ENCODE measurements at places on chromosomes 6 and 20. TPM values are rescaled to one million over a fixed set of nuclear protein-coding genes. Genes with fewer than 3 reads are reported as not detected.

GRCh38 chr6:103409475-103409874 is 1450.2 kb downstream of the HACE1 start:
- no peaks in the 10 kb centered on the region for H3K4me1 ChIP-seq
- H3K27me3 ChIP-seq = no peaks in the 10 kb centered on the region
- no peak for DNase-seq
- no peak overlapping the region for H3K4me3 ChIP-seq
- H3K27ac ChIP-seq = no peak overlapping the region

GRCh38 chr6:108591040-108591816 is 30.5 kb downstream of the FOXO3 start:
- no peak overlapping the region for H3K27ac ChIP-seq
- H3K27me3 ChIP-seq = no peaks in the 10 kb centered on the region
- no peak for DNase-seq
- H3K36me3 ChIP-seq = 0 out of 2 replicates have a peak, but pooled peaks cover 2% of the 10 kb centered on the region

- no peak overlapping the region for H3K27ac ChIP-seq
- peaks cover 2% of the 10 kb centered on the region for H3K4me1 ChIP-seq
- no peaks in the 10 kb centered on the region for H3K27me3 ChIP-seq
Observed at GRCh38 chr6:75486850-75487518, 6.6 kb downstream of the FILIP1 start.

- no peaks in the 10 kb centered on the region for H3K36me3 ChIP-seq
- H3K27me3 ChIP-seq = no peaks in the 10 kb centered on the region
- no peak for DNase-seq
- no peak overlapping the region for H3K4me3 ChIP-seq
- no peaks in the 10 kb centered on the region for H3K4me1 ChIP-seq
- H3K27ac ChIP-seq = no peak overlapping the region
Observed at GRCh38 chr6:51857134-51857533, 230.3 kb downstream of the PKHD1 start.

DNA sequence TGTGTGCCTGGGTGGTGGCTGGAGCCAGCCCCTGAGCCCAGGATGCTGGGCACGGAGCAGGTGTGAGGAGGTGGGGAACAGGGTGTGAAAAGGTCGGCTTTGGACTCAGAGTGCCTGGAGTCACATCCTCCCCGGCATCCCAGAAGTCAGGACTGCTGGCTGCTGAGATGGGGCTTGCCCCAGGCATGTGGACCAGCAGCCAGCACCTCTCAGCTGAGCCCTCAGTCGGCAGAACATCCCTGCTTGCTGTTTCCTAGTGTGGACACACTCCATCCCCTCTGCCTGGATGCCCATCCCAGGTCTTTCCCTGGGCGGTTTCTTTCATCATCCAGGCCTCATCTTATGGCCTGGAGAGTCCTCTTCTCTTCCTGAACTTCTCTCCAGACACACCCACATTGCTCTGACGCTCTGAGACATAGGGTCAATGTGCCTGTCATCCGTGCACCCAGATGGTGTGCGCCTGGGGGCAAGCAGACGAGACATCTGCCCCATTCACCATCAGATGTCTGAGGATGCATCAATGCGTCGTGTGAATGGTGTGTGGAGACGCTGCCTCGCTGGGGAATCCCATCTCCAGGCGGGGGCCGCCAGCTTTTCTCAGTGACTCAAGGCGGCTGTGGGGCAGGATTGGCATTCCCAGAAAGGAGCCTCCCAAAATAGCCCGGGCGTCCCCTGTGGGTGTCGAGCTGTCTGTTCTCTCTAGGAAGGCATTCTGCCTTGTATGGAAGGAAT is 104.2 kb downstream of the SYCP2 start:
- no peak overlapping the region for H3K4me3 ChIP-seq
- no peaks in the 10 kb centered on the region for H3K4me1 ChIP-seq
- no peaks in the 10 kb centered on the region for H3K36me3 ChIP-seq
- H3K27ac ChIP-seq = no peak overlapping the region

- H3K36me3 ChIP-seq = no peaks in the 10 kb centered on the region
- no peak overlapping the region for H3K27ac ChIP-seq
- H3K27me3 ChIP-seq = no peaks in the 10 kb centered on the region
- no peak for DNase-seq
- H3K4me1 ChIP-seq = peaks cover 33% of the 10 kb centered on the region
- H3K4me3 ChIP-seq = no peak overlapping the region
Observed at GRCh38 chr6:22325481-22325880, 28.6 kb upstream of the PRL start.

- H3K36me3 ChIP-seq = no peaks in the 10 kb centered on the region
- no peak overlapping the region for H3K27ac ChIP-seq
- no peak for DNase-seq
- H3K27me3 ChIP-seq = no peaks in the 10 kb centered on the region
- no peaks in the 10 kb centered on the region for H3K4me1 ChIP-seq
Observed at GRCh38 chr6:122696853-122697252, 82.7 kb upstream of the FABP7 start.

GRCh38 chr6:146423452-146423851 is 120.2 kb upstream of the RAB32 start:
- H3K4me3 ChIP-seq = no peak overlapping the region
- H3K27me3 ChIP-seq = no peaks in the 10 kb centered on the region
- H3K4me1 ChIP-seq = no peaks in the 10 kb centered on the region
- no peak overlapping the region for H3K27ac ChIP-seq
- H3K36me3 ChIP-seq = no peaks in the 10 kb centered on the region

DNA sequence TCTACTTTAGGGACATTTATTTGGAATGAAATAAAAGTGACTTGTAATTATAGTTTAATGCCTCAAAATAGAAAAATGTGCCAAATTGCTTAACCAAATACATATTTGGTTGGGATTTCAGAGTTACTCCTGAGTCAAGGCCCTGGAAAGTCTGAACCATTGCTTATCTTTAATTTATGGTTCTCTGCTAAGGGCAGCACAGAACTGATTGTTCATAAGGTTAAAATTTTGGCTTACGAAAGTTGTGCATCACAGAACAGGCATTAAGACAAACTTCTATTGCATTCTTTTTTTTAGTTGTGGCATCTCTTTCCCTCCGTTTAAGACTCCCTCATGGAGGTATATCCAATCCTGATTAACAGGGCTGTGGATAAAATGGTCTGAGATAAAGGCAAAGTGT is 92.2 kb upstream of the TENT5A start:
- no peaks in the 10 kb centered on the region for H3K27me3 ChIP-seq
- no peak overlapping the region for H3K4me3 ChIP-seq
- no peaks in the 10 kb centered on the region for H3K4me1 ChIP-seq
- H3K36me3 ChIP-seq = no peaks in the 10 kb centered on the region
- H3K27ac ChIP-seq = no peak overlapping the region
- DNase-seq = no peak

GRCh38 chr20:20036756-20037155 is 15.5 kb downstream of the CRNKL1 start:
- peaks cover 4% of the 10 kb centered on the region for H3K4me1 ChIP-seq
- H3K4me3 ChIP-seq = no peak overlapping the region
- H3K36me3 ChIP-seq = peaks cover 77% of the 10 kb centered on the region
- DNase-seq = no peak
- H3K27me3 ChIP-seq = no peaks in the 10 kb centered on the region

DNA sequence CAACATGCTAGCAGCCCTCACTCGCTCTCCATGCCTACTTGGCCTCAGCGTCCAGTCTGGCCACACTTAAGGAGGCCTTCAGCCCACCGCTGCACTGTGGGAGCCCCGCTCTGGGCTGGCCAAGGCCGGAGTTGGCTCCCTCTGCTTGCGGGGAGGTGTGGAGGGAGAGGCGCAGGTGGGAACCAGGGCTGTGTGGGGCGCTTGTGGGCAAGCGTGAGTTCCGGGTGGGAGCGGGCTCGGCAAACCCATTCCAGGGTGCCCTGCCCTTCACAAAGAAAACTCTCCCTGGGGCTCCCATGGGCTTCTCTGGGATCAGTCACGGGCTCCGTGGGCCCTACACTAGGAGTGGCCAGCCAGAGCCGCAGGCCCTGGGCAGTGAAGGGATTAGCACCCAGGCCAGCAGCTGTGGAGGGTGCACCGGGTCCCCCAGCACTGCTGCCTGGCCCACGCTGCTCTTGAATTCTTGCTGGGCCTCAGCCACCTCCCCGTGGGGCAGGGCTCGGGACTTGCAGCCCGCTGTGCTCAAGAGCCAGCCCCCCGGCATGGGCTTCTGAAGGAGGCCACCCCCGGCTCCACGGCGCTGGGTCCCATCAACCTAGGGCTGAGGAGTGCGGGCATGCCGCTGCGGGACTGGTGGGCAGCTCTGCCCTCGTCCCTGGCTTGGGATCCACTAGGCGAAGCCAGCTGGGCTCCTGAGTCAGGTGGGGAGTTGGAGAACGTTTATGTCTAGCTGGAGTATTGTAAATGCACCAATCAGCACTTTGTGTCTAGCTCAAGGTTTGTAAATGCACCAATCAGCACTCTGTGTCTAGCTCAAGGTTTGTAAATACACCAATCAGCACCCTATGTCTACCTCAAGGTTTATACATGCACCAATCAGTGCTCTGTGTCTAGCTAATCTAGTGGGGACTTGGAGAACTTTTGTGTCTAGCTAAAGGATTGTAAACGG is 273.6 kb upstream of the SULF2 start:
- DNase-seq = no peak
- no peaks in the 10 kb centered on the region for H3K27me3 ChIP-seq

GRCh38 chr6:116666869-116667268 is 1.7 kb downstream of the ZUP1 start:
- H3K27ac ChIP-seq = no peak overlapping the region
- H3K4me3 ChIP-seq = peak overlapping the region; percentile 21
- peaks cover 9% of the 10 kb centered on the region for H3K4me1 ChIP-seq
- H3K27me3 ChIP-seq = 0 out of 2 replicates have a peak, but pooled peaks cover 2% of the 10 kb centered on the region
- H3K36me3 ChIP-seq = no peaks in the 10 kb centered on the region

GRCh38 chr6:149889326-149889725 is 8.6 kb downstream of the RAET1E start:
- no peak for DNase-seq
- H3K4me3 ChIP-seq = no peak overlapping the region
- H3K27me3 ChIP-seq = no peaks in the 10 kb centered on the region
- no peaks in the 10 kb centered on the region for H3K36me3 ChIP-seq
- H3K4me1 ChIP-seq = no peaks in the 10 kb centered on the region
- H3K27ac ChIP-seq = no peak overlapping the region

DNA sequence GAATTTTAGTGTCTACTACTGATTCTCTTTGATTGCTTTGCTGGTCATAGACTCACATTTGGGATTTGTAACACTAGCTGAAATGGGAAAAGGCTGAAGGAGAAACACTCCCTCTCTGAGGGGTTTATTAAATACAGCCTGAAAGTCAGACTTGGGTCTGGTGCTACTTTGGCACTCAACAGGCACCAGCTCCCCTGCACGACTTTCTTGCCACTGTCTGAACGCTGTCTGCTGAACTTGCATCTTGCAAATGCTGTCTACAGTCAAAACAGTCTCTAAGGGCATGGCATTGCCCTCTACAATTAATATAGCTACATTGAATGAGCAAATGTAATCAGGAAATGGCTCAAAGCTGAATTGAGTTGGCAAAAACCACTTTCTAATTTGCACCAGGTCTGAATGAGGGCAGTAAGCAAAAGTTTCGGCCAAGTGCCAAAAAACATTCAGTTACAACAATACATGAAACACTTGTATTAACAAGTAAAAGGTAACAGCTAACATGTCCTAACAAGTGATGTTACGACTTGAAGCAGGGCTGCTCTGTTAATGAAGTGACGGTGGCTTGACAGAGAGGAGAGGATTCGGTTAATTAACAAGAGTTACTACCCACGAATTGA is 119.5 kb downstream of the FOXC1 start:
- peak overlapping the region; percentile 60 for H3K27ac ChIP-seq
- H3K4me1 ChIP-seq = peaks cover 16% of the 10 kb centered on the region
- no peak for DNase-seq
- H3K36me3 ChIP-seq = 0 out of 2 replicates have a peak, but pooled peaks cover 3% of the 10 kb centered on the region
- H3K4me3 ChIP-seq = no peak overlapping the region

DNA sequence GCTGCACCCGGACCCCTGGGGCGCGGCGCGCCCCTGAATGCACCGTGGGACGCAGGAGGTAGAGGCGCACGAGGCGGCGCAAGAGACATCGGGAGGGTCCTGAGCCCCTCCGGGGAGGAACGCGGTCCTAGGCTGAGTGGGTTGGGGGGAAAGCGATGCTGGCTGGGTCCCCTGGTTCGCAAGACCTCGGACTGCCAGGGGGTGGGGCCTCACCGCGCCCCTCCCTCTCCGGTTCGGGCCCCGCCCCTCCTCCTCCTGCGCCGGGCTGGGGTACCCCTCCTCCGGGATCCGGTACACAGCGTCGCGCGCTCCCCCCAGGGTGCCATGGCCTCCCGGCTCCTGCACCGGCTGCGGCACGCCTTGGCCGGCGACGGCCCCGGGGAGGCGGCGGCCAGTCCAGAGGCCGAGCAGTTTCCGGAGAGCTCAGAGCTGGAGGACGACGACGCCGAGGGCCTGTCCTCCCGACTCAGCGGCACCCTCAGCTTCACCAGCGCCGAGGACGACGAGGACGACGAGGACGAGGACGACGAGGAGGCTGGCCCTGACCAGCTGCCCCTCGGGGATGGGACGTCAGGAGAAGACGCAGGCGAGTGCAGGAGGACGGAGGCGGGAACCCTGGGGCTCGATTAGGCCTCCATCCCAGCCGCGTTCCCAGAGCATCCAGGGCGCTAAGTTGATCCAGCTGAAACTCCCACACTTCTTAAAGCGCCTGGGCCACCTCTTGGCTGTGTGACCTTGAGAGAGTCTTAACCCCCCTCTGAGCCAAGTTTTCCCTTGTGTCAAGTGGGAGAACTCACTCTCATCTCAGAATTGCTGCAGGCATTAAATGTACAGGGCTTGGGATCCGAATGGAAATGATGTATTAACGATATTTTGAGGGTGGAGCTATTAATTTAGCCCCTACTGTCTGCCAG is 541 bp downstream of the SNX21 start:
- H3K4me3 ChIP-seq = peak overlapping the region; percentile 85
- no peaks in the 10 kb centered on the region for H3K27me3 ChIP-seq
- H3K36me3 ChIP-seq = peaks cover 8% of the 10 kb centered on the region

DNA sequence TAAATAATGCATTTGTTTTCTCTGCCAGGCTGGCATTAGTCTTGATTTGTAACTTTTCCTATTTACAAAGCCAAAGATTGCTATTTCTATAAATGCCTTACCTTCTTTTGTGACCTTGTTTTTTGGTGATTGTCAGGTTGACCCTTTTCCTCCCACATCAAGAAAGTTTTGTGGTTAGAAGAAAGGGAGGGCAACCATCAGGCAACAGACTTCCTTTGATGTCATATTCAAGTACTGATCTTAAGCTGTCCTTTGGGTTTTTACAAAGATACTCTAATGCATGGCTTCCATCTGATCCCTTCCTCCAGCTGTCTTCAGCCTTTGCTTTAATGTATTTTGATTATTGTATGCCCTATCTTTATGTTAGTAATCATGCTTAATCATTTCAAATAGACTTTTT is 23.9 kb downstream of the RNF217 start:
- no peaks in the 10 kb centered on the region for H3K27me3 ChIP-seq
- H3K4me1 ChIP-seq = no peaks in the 10 kb centered on the region
- H3K4me3 ChIP-seq = no peak overlapping the region
- DNase-seq = no peak

- DNase-seq = no peak
- peaks cover 16% of the 10 kb centered on the region for H3K36me3 ChIP-seq
- peaks cover 25% of the 10 kb centered on the region for H3K4me1 ChIP-seq
- H3K27ac ChIP-seq = peak overlapping the region; percentile 88
- no peaks in the 10 kb centered on the region for H3K27me3 ChIP-seq
Observed at GRCh38 chr6:154410619-154411072, 54.0 kb upstream of the IPCEF1 start.

Gene HLA-DRB1
- polyA plus RNA-seq = not detected

Gene SLC32A1
- polyA plus RNA-seq = not detected

Gene AMD1
- polyA plus RNA-seq = 21.1 TPM

Gene NKAIN4
- not detected for polyA plus RNA-seq

Gene MLN
- polyA plus RNA-seq = not detected

Gene IL17F
- polyA plus RNA-seq = not detected

Gene POU3F2
- 1.0 TPM for polyA plus RNA-seq

Gene GSTA3
- not detected for polyA plus RNA-seq

Gene ULBP1
- polyA plus RNA-seq = not detected

Gene JPH2
- 0.75 TPM for polyA plus RNA-seq

Gene SIRPD
- not detected for polyA plus RNA-seq

Gene EYS
- polyA plus RNA-seq = 0.05 TPM
